Lower lobe of right lung (tissue), 2 donors: ENCODE measurements at places on chromosomes 12 and 14. TPM values are rescaled to one million over a fixed set of nuclear protein-coding genes. Genes with fewer than 3 reads are reported as not detected.

DNA sequence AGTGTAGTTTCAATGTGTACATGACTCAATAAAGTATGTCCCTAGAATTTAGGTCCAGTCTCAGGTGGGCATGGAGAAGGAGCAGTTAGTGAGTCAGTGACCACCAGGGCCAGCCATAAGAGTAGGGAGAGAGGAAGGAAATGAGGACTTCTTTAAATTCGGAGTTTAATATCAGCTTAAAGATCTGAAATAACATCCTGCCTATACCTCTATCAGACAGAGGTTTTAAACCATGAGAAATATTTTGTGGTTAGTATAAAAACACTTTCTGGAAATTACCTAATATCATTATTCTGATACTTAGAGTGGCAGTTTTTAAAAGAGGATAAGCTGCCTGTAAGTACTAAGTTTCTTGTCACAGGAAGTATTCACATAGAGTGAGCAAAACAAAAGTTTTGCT is 61.7 kb upstream of the ST8SIA1 start:
- H3K36me3 ChIP-seq = no peaks in the 10 kb centered on the region
- no peak for DNase-seq
- peaks cover 5% of the 10 kb centered on the region for H3K4me1 ChIP-seq
- no peak overlapping the region for H3K27ac ChIP-seq
- no peak overlapping the region for H3K4me3 ChIP-seq
- H3K27me3 ChIP-seq = no peaks in the 10 kb centered on the region

PDE3A gene
- 5.5 TPM for total RNA-seq

DNA sequence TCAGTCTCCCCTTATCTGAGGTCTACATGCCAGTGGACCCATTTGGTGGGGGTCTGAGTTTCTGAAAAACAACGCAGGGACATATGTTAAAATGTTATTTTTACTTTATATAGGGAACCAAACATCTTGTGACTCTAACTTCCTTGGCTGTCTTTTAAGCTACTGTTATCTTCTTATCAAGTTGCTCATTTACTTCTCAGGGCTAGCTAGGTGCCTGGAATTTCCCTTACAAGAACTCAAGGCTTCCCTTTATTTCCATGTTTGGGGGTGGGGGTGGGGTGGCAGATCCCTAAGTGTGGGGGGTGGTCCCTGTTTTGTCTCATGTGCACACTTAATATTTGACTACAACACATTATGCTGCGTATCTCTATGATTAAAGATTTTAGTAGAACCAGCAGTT is 31.6 kb downstream of the PPP1R36 start:
- no peaks in the 10 kb centered on the region for H3K4me1 ChIP-seq
- H3K36me3 ChIP-seq = no peaks in the 10 kb centered on the region
- no peak for DNase-seq
- no peak overlapping the region for H3K4me3 ChIP-seq

GRCh38 chr12:66354291-66354690 is 52.0 kb downstream of the HELB start:
- H3K4me1 ChIP-seq = no peaks in the 10 kb centered on the region
- H3K27me3 ChIP-seq = no peaks in the 10 kb centered on the region
- no peaks in the 10 kb centered on the region for H3K36me3 ChIP-seq
- DNase-seq = no peak

DNA sequence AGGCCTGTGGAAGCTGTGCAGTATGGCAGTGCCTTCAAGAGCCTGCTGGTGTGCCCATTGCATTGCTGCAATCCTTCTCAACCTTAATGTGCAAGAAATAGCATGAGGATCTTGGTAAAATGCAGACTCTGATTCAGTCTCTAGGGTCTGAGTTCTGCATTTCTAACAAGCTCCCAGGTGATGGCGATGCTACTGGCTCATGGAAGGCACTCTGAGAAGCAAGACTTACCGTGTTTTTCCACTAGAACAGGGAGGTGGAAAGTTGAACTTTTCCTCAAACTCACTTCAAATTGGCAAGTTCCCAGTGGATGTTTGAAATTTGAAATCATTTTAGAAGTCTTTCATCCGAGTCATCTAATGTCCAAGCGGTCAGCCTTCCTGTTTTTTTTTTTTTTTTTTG is 55.5 kb downstream of the MYRFL start:
- H3K27me3 ChIP-seq = no peaks in the 10 kb centered on the region
- peaks cover 8% of the 10 kb centered on the region for H3K4me1 ChIP-seq
- no peak overlapping the region for H3K4me3 ChIP-seq
- H3K27ac ChIP-seq = no peak overlapping the region
- no peaks in the 10 kb centered on the region for H3K36me3 ChIP-seq

MYRFL gene
- total RNA-seq = not detected

DNA sequence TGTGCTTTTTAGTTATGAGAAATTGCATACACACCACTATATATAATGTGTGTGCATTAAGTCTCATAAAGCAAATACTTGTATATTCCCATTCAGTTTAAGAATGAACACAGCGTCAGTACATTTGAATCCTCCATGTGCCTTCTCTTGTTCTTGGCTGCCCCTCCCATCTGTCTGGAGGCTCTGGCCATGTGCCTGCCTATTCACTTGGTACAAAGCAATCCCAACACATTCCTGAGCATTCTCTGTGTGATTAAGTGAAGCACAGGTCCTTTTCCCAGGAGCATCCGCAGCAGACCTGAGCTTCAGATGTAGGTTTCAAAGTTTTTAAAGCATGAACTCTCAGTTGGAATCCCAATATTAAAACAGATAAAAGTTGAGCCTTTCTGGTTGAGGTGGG is 58.7 kb downstream of the POLR3B start:
- no peak overlapping the region for H3K4me3 ChIP-seq
- H3K27ac ChIP-seq = no peak overlapping the region
- DNase-seq = no peak
- peaks cover 24% of the 10 kb centered on the region for H3K36me3 ChIP-seq
- no peaks in the 10 kb centered on the region for H3K4me1 ChIP-seq

GRCh38 chr12:46534327-46534840 is 161.8 kb upstream of the SLC38A2 start:
- no peak overlapping the region for H3K27ac ChIP-seq
- H3K4me3 ChIP-seq = no peak overlapping the region
- H3K4me1 ChIP-seq = peaks cover 4% of the 10 kb centered on the region
- H3K27me3 ChIP-seq = no peaks in the 10 kb centered on the region
- H3K36me3 ChIP-seq = no peaks in the 10 kb centered on the region

SMOC1 gene
- 1.1 TPM for total RNA-seq

TFCP2 gene
- 30.2 TPM for total RNA-seq

DNA sequence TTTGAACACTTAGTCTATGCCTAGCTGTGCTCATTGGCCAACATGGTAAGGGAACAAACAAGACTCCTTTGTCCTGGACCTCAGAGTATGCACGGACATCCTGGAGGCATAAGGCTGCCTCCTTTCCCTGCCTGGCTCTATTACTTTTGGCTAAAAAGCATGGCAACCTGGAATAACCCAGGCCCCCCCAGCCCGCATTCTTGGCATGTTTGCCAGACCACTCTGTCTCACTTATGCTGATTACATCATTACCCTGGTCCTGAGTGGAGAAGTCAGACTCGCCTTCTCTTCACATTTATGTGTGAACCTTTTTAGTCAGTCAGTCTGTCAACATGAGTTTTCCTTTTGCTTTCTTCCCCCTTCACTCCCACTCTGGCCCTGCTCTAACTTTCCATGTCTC is 58.0 kb upstream of the ELK3 start:
- no peak overlapping the region for H3K27ac ChIP-seq
- H3K36me3 ChIP-seq = no peaks in the 10 kb centered on the region

- H3K36me3 ChIP-seq = no peaks in the 10 kb centered on the region
- H3K27ac ChIP-seq = no peak overlapping the region
- no peak overlapping the region for H3K4me3 ChIP-seq
- no peaks in the 10 kb centered on the region for H3K4me1 ChIP-seq
Observed at GRCh38 chr14:87483271-87484260, 509.4 kb downstream of the GALC start.

GRCh38 chr12:9237286-9237685 is 29.1 kb upstream of the PZP start:
- DNase-seq = no peak
- H3K27ac ChIP-seq = no peak overlapping the region

DNA sequence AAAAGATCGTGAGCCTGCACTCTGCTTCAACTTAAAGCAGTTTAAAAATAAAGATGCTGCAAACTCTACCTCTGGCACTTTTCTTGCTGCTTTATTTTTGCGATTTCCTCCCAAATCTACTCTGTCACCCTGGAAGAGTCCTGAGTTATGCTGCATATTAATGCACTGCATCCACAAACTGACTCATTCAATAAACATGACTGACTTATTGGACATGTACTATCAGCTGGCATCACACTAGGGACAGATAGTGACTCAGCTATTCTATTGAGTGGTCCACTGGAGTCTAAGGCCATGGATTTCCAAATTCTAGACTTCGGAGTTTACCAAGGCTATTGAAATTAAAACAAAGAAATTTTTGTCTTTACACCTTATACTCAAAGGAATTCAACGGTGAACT is 90.7 kb upstream of the PTPRR start:
- H3K4me1 ChIP-seq = no peaks in the 10 kb centered on the region
- no peak overlapping the region for H3K27ac ChIP-seq
- H3K27me3 ChIP-seq = peaks cover 5% of the 10 kb centered on the region
- no peak for DNase-seq
- H3K4me3 ChIP-seq = no peak overlapping the region
- no peaks in the 10 kb centered on the region for H3K36me3 ChIP-seq

DNA sequence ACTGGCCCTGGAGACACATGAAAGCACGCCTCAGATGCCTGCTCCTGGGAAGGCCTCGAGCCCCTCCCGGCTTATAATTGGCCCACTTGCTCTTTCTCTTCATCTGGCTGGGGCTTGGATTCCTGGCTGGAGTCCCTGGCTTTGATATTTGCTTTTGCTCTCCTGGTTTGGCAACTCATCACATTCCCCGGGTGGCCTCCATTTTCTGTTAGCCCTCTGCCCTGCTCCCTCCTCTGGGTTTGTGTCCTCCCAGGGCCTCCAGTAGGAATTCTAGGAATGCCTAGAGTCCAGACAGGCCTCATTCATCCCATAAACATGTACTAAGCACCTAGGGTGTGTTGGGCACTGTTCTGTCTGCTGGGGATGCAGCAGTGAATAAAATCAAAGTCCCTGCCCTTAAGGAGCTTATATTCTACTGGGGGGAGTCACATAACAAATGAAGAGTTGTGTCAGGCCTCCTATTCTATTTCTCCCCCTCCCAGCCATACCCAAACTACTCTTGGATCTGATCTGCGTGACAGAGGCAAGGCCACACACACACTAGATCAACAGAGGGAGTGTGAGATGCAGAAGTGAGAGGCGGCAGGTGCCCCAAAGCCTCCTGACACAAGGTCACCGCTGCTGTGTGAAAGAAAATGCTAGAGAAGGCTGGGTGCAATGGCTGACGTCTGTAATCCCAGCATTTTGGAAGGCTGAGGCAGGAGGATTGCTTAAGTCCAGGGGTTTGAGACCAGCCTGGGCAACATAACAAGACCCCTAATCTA is 21.3 kb upstream of the TSPAN9 start:
- H3K27me3 ChIP-seq = no peaks in the 10 kb centered on the region
- H3K36me3 ChIP-seq = no peaks in the 10 kb centered on the region
- no peak for DNase-seq
- H3K4me1 ChIP-seq = no peaks in the 10 kb centered on the region

SYNE3 gene
- total RNA-seq = 22.4 TPM

PZP gene
- 2.7 TPM for total RNA-seq

- H3K27me3 ChIP-seq = no peaks in the 10 kb centered on the region
- peak overlapping the region; percentile 65 for H3K27ac ChIP-seq
- H3K36me3 ChIP-seq = no peaks in the 10 kb centered on the region
- no peaks in the 10 kb centered on the region for H3K4me1 ChIP-seq
- peak overlapping the region; percentile 6 for H3K4me3 ChIP-seq
- DNase-seq = peak; percentile 55
Observed at GRCh38 chr12:8145754-8146441, 10.9 kb upstream of the ZNF705A start.

DNA sequence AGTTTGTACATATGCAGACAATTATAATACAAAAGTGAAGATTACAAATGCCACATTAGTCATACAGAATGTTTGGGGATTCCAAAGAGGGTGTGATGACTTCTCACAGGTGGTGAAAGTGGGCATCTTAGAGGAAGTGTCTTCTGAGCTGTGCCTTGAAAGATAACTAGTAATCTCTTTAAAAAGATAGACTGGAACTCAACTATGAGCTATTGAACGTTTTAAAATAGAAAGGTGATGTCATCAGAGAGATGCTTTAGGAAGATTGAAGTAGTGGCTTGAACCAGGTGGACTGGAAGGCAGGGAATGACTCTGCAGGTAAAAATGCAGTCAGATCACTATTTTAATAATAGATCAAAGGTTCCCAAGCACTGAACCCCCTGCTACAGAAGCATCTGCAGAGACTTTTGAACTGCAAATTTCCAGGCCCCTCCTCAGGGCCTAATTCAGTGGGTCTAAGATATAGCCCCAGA is 50.3 kb downstream of the SYT1 start:
- H3K27me3 ChIP-seq = no peaks in the 10 kb centered on the region
- no peaks in the 10 kb centered on the region for H3K36me3 ChIP-seq
- H3K27ac ChIP-seq = no peak overlapping the region
- no peak overlapping the region for H3K4me3 ChIP-seq

- no peak overlapping the region for H3K27ac ChIP-seq
- no peaks in the 10 kb centered on the region for H3K27me3 ChIP-seq
- no peaks in the 10 kb centered on the region for H3K4me1 ChIP-seq
- DNase-seq = no peak
- peaks cover 27% of the 10 kb centered on the region for H3K36me3 ChIP-seq
Observed at GRCh38 chr12:117002051-117002817, 91.5 kb downstream of the FBXW8 start.

GRCh38 chr12:131363393-131363792 is 347.5 kb upstream of the SFSWAP start:
- no peaks in the 10 kb centered on the region for H3K36me3 ChIP-seq
- no peak for DNase-seq
- H3K27ac ChIP-seq = no peak overlapping the region
- H3K27me3 ChIP-seq = peaks cover 4% of the 10 kb centered on the region

GRCh38 chr12:131021154-131021541 is 67.4 kb downstream of the ADGRD1 start:
- no peaks in the 10 kb centered on the region for H3K4me1 ChIP-seq
- H3K4me3 ChIP-seq = no peak overlapping the region
- no peaks in the 10 kb centered on the region for H3K27me3 ChIP-seq
- no peak for DNase-seq

DNA sequence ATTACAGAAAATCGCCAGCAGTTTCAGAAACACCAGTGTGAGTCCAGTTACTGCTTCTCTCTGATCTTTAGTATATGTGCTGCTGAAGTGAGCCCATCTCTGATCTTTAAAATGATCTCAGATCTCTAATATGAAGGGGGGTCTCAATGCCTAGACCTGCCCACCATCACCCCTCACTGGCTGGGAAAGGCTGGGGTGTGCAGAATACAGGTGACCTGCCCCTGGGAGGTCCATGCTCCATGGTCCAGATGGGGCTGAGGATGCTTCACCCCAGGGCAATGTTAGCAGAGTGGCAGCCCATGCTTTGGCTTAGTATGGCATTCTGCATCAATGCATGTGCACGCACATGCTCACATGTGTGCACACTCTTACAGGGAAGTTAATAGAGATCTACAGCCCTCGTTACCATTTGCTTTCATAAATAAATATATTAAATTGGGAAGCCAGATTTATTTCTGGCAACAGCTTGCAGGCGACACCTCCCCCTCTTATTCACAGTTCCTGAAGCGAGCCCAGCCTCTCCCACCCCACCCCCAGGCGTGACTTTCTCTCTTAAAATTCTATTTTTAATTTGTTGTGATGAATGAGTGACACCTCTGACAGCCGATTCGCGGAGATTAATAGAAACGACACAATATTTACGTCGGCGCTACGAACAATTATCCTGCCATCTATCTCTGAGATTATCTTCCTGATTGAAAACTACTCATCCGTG is 104.7 kb upstream of the ESRRB start:
- no peaks in the 10 kb centered on the region for H3K4me1 ChIP-seq
- no peak overlapping the region for H3K4me3 ChIP-seq
- H3K27me3 ChIP-seq = peaks cover 5% of the 10 kb centered on the region
- no peak for DNase-seq
- H3K36me3 ChIP-seq = no peaks in the 10 kb centered on the region
